ENCODE measurements at places on chromosomes 5 and 9. TPM values are rescaled to one million over a fixed set of nuclear protein-coding genes. Genes with fewer than 3 reads are reported as not detected.

Gene ANKRD55
- not detected for total RNA-seq

Gene TNC
- total RNA-seq = 49.8 TPM

Gene GFI1B
- not detected for total RNA-seq

Gene MLANA
- not detected for total RNA-seq
